Neuronal stem cell (in vitro differentiated cells): ENCODE measurements at places on chromosomes 1 and 21.

- no peak for DNase-seq
Measured at GRCh38 chr1:80818211-80818610, 982.5 kb upstream of the ADGRL2 start.

DNA sequence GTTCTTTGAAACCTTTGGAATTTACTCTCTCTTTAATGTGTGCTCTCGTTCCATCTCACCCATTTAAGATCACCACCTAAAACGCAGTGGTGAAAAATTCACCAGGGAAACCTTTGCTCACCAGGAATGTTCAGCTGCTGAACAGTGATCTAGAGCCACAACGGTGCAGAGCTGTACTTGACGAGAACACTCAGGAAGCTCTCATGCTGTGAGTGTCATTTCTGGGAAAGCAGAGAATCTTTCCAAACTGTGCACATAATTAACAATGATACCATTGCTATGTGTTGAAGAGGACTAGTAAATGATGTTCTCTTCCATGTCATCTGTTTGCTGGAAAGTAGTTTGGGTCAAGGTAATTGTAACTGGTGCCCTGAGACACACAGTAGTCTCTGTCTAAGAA, 117.1 kb downstream of the ZZZ3 start:
- DNase-seq: no peak

DNA sequence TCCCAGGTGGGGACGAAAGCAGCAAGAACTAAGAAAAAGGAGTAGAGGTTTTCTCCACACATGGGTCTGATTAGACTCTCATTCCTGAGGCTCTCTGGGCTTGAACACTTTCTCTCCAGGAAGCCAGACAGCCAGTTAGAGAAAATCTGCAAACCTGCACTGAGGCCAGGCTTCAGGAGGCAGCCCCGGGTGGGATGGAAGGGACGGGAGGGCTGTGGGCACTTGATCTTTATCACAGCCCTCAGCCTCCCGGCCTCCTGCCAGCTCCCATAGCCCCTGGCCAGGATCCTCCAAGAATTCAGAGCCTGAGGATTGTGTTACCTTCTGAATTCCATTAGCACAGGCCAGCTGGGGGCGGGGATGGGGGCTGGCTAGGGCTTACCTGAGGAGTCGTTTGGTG, 40.1 kb downstream of the SERTAD4 start:
- no peak for DNase-seq

- DNase-seq: no peak
Measured at GRCh38 chr1:190759807-190760206, 282.1 kb upstream of the BRINP3 start.

DNA sequence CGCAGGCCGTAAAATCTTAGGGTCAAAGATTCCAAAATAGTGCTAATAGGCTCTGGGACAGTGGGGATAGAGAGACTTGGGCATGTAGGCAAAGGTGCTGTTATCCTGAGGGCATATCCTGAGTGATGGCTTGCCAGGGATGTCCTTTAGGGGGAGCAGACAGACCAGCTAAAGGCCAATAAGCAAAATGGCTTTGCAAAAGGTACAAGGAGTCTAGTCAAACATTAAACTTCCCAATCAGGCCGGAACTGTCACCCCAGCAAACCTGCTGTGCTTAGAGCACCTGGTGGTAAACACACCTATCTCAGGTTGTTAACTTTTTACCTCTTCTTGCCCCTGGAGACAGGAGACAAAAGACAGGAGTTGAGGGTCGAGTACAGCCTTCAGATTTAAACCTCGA, 49.1 kb downstream of the TRABD2B start:
- no peak for DNase-seq

DNA sequence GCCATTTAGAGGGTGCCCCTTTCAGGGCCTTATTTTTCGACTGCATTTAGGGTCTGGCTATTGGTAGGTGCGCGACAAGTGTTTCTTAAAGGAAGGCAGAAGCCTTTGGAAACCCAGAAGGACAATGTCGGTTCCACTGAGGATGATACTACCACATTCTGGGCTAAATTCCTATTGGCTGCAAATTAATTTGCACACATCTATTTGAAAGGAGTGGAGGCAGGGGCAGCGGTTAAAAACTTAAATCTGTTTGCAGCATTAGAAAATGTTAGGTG, 1.1 kb downstream of the PATJ start:
- DNase-seq: no peak

GRCh38 chr21:33339918-33340317, 15.1 kb downstream of the IFNAR1 start:
- DNase-seq: no peak

- peak; percentile 23 for DNase-seq
Measured at GRCh38 chr1:117093091-117093534, 28.4 kb downstream of the TRIM45 start.
